ENCODE measurements at places on chromosomes 3 and 15.

GRCh38 chr3:49747792-49748480 is 24.2 kb upstream of the GMPPB start:
- no peak overlapping the region for H3K4me3 ChIP-seq
- no peaks in the 10 kb centered on the region for H3K27me3 ChIP-seq
- H3K4me1 ChIP-seq: no peaks in the 10 kb centered on the region
- no peak overlapping the region for H3K27ac ChIP-seq

- H3K36me3 ChIP-seq: peaks cover 6% of the 10 kb centered on the region
- peaks cover 30% of the 10 kb centered on the region for H3K4me1 ChIP-seq
Measured at GRCh38 chr3:58539626-58540025, 2.6 kb upstream of the ACOX2 start.

DNA sequence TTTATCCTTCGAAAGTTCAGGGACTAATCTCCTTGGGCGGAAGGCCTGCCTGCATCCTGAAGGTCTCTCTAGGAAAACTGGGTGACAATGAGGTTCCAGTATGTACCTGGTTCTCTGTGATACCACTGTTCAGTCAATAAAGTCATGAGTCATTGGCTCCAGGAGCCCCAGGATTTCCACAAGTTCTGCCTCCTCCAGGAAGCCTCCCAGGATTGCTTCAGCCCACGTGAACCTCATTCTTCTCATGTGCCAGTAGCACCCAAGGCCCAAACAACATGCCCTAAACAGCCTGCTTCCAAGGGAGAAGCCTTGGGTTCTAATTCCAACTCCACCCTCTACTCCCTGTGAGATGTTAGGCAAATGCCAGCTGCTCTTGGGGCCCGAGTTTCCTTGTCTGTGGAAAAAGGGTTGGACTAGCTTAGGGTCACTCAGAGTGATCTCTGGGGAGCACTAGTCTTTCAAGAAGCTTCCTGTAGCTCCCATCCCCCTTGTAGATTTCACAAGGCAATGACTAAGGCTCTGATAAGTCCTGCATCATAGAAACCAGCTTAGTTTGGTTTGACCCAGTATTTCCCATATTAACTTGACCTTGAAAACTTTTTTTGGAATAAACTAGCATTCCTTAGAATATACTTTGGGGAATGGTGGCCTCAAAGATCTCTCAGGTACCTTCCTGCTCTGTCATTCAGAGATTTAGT is 118.3 kb upstream of the ATP2B2 start:
- H3K4me3 ChIP-seq: no peak overlapping the region
- no peaks in the 10 kb centered on the region for H3K36me3 ChIP-seq
- no peaks in the 10 kb centered on the region for H3K4me1 ChIP-seq
- no peak overlapping the region for H3K27ac ChIP-seq
- H3K27me3 ChIP-seq: peaks cover 10% of the 10 kb centered on the region

- no peaks in the 10 kb centered on the region for H3K36me3 ChIP-seq
- H3K27ac ChIP-seq: no peak overlapping the region
- DNase-seq: peak; percentile 68
- no peaks in the 10 kb centered on the region for H3K4me1 ChIP-seq
- H3K27me3 ChIP-seq: no peaks in the 10 kb centered on the region
- no peak overlapping the region for H3K4me3 ChIP-seq
Measured at GRCh38 chr3:89851974-89852621, 744.7 kb downstream of the EPHA3 start.

- H3K4me1 ChIP-seq: peaks cover 7% of the 10 kb centered on the region
- DNase-seq: peak; percentile 43
- H3K4me3 ChIP-seq: peak within 1 kb of the TSS; percentile 39
- H3K27ac ChIP-seq: no peak within 1 kb of the TSS
Measured at GRCh38 chr3:36763850-36764703, at the start of gene DCLK3. DCLK3 (minus strand) TSS chr3:36764553; CDS start chr3:36764263, 290 bp downstream.

DNA sequence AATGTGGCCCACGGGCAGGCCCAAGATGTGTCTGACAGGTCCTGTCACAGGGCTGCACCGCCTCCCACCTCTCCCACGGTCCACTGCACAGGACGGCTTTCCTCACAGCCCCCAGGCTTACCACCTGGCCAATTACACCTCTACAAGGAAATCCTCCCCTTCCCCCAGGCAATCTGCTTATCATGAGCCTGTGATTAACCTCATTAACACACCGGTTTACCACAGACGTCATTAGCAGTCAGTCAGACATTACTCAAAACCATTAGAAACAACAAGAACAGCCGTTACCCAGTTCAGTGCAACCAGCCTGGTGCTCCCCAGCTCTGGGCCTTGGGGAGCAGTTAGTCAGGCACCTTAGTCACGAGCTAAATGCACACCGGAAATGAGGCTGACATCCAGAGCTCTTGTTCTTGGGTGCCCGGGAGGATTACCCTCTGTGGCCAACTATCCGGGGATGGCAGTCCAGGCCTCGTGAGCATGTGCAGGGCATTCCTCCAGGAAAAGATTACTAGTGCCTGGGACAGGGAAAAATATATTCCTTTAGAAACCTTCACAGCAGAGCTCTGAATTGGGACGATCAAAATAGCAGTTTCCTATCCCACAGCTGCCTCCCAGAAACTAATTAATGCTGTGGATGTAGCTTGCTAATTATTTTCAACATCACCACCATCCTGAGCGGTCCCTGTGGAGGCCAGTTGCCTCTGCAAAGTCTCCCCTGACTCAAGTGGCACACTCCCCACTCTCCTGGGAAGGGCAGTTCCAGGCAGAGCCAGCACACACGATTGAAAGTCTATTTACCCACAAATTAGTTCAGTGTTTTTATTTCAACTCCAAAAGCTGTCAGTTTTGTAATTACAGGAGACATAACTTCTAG is 117.4 kb upstream of the ZBED2 start:
- H3K4me3 ChIP-seq: no peak overlapping the region
- no peaks in the 10 kb centered on the region for H3K36me3 ChIP-seq
- no peak overlapping the region for H3K27ac ChIP-seq
- no peaks in the 10 kb centered on the region for H3K27me3 ChIP-seq
- H3K4me1 ChIP-seq: peaks cover 2% of the 10 kb centered on the region

GRCh38 chr3:169813278-169813677 is 574 bp upstream of the LRRC34 start:
- H3K27me3 ChIP-seq: no peaks in the 10 kb centered on the region
- no peaks in the 10 kb centered on the region for H3K36me3 ChIP-seq
- peak overlapping the region; percentile 0 for H3K4me3 ChIP-seq
- DNase-seq: no peak

- H3K36me3 ChIP-seq: no peaks in the 10 kb centered on the region
- H3K4me3 ChIP-seq: no peak overlapping the region
- no peak for DNase-seq
- H3K27ac ChIP-seq: no peak overlapping the region
- H3K4me1 ChIP-seq: no peaks in the 10 kb centered on the region
Measured at GRCh38 chr3:140467796-140468315, 210.0 kb upstream of the TRIM42 start.

DNA sequence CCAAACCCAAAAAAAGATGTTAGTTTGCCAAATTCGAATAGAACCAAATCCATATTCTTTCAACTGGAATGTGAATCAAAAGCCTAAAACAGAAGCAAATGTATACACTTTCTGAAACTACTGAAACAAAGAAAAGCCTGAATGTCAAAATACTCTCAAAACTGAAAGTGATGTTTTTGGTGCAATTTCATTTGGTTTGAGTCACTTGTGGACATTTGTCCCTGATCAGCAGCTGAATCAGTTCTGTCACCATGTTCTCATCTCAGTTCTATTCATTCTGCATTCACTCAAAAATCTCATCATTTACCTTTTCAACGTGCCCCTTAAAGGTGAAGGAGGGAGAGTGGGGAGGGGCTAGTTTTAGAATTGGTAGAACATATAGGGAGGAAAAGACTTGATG is 266.8 kb downstream of the ABHD5 start:
- no peak overlapping the region for H3K4me3 ChIP-seq
- H3K27me3 ChIP-seq: peaks cover 11% of the 10 kb centered on the region

- DNase-seq: peak; percentile 59
- peaks cover 5% of the 10 kb centered on the region for H3K36me3 ChIP-seq
- H3K4me3 ChIP-seq: peak overlapping the region; percentile 72
- no peaks in the 10 kb centered on the region for H3K27me3 ChIP-seq
- H3K4me1 ChIP-seq: peaks cover 12% of the 10 kb centered on the region
Measured at GRCh38 chr3:119240101-119240590, 532 bp downstream of the B4GALT4 start.

- DNase-seq: no peak
- H3K4me3 ChIP-seq: no peak overlapping the region
- no peaks in the 10 kb centered on the region for H3K27me3 ChIP-seq
- no peak overlapping the region for H3K27ac ChIP-seq
Measured at GRCh38 chr3:121852256-121852655, 17.2 kb downstream of the EAF2 start.

DNA sequence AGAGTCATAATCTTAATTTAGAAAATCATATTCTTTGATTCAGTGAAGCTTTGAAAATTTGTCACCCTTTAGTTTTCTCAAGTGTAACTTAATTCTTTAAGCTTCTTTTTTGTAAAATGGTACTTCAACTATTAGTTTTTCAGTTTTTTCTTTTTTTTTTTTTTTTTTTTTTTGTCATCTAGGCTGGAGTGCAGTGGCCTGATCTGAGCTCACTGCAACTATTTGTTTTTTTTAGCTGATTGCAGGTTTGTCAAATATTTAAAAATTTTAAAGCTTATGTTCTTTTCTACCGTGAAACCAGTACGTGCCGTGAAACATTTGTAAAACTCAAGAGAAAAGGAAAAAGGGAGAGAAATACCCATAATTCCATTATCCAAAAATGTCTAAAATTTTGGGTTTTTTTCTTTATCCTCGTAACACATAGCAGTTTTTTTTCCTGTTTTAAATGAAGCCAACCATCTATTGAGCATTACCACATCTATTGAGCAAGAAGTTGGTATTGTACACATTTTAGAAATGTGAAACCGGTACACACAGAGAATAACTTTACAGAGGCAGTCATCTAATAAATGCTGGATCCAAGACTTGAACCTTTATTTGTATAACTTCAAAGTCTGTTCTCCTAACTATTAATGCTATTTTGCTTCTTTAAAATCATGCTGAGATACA is 25.7 kb downstream of the ECT2 start:
- H3K4me1 ChIP-seq: no peaks in the 10 kb centered on the region
- DNase-seq: no peak
- no peak overlapping the region for H3K4me3 ChIP-seq
- no peaks in the 10 kb centered on the region for H3K27me3 ChIP-seq
- no peak overlapping the region for H3K27ac ChIP-seq

DNA sequence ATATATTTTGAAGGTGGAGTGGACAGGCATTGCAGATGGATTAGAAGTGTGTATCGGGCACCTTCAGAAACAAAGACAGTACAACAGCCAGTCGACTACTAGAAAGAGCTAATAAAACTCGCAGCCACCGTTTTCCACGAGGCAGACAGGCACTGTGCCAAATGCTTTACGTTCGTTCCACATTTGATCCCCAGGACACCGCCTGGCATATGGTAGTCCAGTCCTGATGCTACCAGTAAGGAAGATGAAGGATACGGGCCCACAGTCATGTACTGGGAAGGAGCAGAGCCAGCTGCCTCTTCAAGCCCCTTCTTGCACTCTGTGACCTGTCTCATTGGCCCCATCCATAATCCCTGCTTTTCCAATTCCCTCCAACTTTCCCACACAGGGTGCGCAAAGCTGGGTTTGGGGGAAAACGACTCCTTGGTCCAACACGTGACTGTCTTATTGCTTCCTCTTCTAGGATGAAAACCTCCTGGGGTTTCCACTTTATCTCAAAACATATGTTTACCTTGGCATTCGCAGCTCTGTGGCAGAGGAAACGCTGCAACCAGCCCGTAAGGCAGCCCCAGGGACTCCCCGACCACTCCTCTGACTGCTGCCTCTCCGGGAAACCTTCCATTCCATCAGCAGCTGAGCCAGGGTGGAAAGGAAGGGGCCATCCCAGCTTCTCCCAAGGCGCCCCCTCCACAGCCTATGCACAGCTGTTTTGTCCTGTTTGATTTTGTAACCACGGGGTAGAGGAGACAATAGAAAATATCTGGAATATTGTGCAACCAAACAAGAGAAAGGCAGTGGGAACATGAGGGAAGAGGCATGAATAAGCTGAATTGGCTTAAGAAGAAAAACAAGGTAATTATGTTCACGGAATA is 107.4 kb downstream of the ADAMTS17 start:
- DNase-seq: peak; percentile 94
- H3K36me3 ChIP-seq: no peaks in the 10 kb centered on the region
- H3K4me1 ChIP-seq: peaks cover 26% of the 10 kb centered on the region
- no peak overlapping the region for H3K4me3 ChIP-seq
- peak overlapping the region; percentile 47 for H3K27ac ChIP-seq

- H3K4me1 ChIP-seq: peaks cover 68% of the 10 kb centered on the region
- H3K27ac ChIP-seq: no peak overlapping the region
- peaks cover 13% of the 10 kb centered on the region for H3K36me3 ChIP-seq
Measured at GRCh38 chr15:77032052-77032646, 37.2 kb downstream of the PSTPIP1 start.

DNA sequence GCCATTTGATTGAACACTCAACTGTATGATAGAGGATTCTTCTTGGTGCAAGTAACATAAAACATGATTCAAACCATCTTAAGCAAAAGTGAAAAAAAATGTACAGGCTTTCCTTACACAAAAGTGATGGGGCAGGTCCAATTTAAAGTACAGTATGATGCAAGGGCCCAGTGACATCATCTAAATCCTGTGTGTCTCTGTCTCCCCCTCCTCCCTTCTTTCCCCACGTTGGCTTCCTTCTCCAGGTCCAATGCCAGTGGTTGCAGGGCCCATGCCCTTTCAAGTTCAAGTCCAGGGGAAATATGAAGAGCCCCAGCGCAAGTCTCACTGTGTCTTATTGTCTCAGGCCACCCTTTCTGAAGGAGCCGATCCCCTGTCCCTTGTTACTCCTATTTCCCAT is 332.3 kb downstream of the SHQ1 start:
- H3K36me3 ChIP-seq: no peaks in the 10 kb centered on the region
- peak; percentile 28 for DNase-seq
- H3K27me3 ChIP-seq: no peaks in the 10 kb centered on the region
- H3K4me1 ChIP-seq: no peaks in the 10 kb centered on the region

GRCh38 chr3:150345021-150345538 is 63.0 kb upstream of the TSC22D2 start:
- H3K27me3 ChIP-seq: no peaks in the 10 kb centered on the region
- DNase-seq: no peak
- no peaks in the 10 kb centered on the region for H3K36me3 ChIP-seq

DNA sequence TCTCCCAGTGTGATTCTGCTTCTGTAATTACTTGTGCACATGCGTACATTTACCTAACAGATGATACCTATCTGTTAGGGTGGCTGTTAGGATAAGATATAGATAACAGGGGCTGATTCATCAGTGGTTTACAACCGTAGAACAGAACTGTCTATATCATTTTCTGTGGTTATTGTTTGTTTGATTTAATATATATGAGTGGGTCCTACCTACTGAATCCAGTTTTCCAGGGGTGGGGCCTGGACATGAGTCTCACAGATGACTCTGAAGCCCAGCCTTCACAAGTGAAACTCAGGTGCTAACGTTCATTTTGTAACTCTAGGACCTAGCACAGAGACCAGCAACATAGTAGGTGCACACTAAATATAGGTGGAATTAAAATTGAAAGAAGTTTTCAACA is 10.4 kb upstream of the ACAP2 start:
- no peak overlapping the region for H3K4me3 ChIP-seq
- no peak overlapping the region for H3K27ac ChIP-seq
- no peaks in the 10 kb centered on the region for H3K4me1 ChIP-seq
- no peak for DNase-seq

Measured in muscle of leg (tissue), 16 donors.